NCI-H69 (cell line): ENCODE measurements at places on chromosomes 6 and 20.

- no peak for DNase-seq
Measured at GRCh38 chr6:98777762-98778161, 56.6 kb upstream of the POU3F2 start.

DNA sequence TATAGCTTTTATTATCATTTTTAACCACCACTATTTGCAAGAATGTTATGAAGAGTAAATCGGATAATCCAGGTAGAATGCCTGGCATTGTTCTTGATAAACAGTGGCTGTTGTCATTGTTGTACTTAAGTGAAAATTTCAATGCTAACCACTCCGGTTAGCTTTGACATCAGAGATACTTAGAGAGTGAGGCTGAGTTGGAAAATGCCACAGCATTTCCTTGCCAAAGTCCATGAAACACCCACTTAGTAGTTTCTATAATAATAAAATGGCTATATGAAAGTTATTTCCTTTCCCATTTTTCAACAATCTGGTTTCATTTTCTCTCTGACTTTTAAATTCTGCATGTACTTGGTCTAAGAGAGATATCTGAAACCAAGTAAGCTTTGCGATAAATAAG, 132.0 kb downstream of the CDK19 start:
- DNase-seq = no peak

GRCh38 chr20:46550461-46550860, at the start of gene OCSTAMP:
TSS of gene OCSTAMP (minus strand) at chr20:46550654. CDS start at chr20:46550560, 94 bp downstream.
- DNase-seq = no peak

GRCh38 chr6:56795466-56796195, 152.9 kb upstream of the DST start:
- DNase-seq = peak; percentile 56

DNA sequence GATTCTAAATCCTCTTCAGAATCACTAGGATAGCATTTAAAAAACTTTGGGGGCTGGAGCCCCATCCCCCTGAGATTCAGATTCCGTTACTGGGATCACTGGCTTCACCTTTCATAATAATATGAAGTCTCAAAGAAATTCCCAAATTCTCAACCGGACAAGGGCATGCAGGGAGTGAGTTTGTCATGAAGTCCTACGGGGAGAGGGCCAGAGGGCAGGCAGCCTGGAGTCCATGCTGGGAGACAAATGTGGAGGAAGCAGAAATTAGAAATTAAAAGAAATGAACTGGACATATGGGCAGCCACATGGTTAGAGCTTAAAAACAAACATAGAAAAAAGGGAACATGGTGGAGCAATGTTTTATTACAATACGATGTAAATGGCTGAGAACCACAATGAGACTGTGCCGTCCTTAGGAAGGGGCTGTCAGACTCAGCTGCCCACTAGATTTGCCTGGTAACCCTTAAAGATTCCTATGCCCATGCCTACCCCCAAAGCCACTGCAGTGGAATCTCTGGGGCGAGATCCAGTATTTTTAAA, 142.6 kb downstream of the CEBPB start:
- no peak for DNase-seq

- no peak for DNase-seq
Measured at GRCh38 chr20:23570178-23570760, 2.0 kb upstream of the CST9L start.

DNA sequence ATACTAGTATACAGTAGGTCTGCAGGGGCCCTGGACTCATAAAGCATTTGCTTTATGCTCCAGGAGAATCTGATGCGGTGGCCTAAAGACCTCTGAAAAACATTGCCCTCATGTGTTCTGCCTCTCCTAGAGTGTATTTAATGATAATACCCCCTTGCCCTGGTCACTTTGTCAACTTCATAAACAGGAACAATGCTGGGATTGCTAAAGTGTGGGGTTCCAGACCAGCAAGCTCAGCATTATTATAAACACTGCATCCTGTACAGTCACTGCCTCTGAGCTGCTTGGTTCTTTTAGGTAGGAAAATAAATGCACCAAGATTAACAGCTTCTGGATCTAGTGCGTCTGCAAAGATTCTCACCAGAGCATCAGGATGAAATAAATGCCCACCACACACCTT, 12.2 kb downstream of the TREM1 start:
- no peak for DNase-seq

DNA sequence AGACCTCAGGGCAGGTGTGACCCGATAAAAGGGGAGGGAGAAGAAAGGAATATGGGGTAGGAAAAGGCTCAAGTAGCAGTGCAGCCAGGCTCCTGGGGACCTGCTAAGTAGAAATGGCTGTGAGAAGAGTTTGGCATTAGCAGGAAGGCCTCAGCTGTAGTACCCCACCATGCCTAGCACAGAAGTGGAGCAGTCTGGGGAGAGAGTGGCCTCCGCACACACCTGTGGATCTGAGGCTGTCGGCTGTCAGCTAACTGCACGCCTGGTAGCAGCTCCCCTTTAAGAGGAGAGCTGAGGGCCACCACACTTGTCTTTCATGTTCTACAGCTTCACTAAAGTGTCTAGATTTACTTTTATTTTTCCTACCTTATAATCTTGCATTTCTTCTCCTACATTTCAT, 24.6 kb downstream of the PDE7B start:
- no peak for DNase-seq

- DNase-seq = no peak
Measured at GRCh38 chr6:50939931-50940330, 121.3 kb downstream of the TFAP2B start.

DNA sequence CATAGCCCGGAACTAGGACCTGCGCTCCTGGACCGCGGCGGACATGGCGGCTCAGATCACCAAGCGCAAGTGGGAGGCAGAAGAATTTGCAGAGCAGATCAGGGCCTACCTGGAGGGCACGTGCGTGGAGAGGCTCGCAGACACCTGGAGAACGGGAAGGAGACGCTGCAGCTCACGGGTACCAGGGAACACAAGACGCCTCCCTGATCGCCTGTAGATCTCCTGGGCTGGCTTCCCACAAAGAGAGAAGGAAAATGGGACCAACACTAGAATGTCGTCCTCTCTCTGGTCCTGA, 15.1 kb upstream of the HLA-A start:
- DNase-seq = no peak

DNA sequence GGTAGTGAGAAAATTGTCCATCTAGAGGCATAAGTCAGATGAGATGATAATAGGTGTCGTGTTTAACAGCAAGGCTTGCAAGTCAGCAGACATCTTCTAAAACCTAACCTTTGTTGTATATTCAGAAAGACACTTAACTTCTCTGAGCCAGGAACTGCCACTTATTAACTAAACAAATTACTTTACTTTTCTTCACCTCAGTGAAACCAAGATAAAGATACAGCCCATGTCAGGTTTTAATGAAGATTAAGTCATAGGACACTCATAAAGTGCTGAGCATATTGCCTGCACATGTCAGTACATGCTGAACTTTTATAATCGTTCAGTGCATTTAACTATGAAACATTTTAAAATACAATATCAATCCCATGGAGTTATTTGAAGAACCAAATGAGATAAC, 286.8 kb downstream of the NKAIN2 start:
- DNase-seq = peak; percentile 70

DNA sequence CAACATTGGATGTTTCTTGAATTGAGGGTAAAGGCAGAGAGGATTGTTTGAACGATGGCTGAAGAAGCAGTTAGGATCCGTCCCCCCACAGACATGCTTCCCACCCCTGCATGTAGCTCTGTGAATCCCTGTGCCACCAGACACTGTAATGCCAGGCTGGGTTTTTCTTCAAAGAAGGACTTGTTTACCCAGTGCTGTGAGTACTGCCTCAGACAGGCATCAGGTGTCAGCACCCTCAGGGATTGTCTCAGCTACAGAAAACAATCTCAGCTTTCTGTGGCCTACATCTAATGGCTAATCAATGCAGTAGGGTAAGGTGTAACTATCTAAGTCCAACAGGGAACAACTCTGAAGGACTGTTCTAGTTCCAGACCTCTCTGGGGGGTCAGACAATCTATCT, 853.0 kb upstream of the EPHA7 start:
- peak; percentile 93 for DNase-seq

GRCh38 chr6:51352506-51353029, 533.9 kb downstream of the TFAP2B start:
- DNase-seq = peak; percentile 14

GRCh38 chr20:51529758-51530157, 12.8 kb downstream of the NFATC2 start:
- no peak for DNase-seq

DNA sequence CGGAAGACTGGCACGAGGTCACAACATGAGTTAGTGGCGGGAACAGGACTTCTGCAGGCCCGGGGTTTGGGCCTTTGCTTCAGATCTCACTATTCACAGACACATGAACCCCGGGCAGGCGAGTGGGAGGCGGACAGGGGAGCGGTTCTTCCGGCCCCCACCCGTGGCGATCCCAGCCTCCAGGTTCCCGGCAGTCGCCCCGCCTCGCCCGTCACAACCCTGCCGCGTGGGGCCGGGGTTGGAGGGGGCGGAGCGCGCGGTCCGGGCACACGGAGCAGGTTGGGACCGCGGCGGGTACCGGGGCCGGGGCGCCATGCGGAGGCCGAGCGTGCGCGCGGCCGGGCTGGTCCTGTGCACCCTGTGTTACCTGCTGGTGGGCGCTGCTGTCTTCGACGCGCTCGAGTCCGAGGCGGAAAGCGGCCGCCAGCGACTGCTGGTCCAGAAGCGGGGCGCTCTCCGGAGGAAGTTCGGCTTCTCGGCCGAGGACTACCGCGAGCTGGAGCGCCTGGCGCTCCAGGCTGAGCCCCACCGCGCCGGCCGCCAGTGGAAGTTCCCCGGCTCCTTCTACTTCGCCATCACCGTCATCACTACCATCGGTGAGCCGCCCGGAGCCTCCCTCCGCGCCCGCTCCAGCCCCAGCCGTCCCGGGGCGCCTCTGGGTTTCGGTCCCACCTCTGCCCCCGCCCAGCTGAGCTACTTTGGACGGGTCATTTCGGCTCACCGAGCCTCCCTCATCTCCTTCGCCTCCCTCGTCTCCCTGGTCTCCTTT, at the start of gene KCNK15:
KCNK15 (plus strand) TSS at position 268 of the 769 bp plus-strand sequence; CDS start at position 314, 46 bp downstream.
- peak; percentile 60 for DNase-seq

GRCh38 chr20:24773751-24774201, 175.3 kb upstream of the CST7 start:
- peak; percentile 12 for DNase-seq

- DNase-seq = no peak
Measured at GRCh38 chr6:4849226-4850022, 73.2 kb downstream of the CDYL start.

DNA sequence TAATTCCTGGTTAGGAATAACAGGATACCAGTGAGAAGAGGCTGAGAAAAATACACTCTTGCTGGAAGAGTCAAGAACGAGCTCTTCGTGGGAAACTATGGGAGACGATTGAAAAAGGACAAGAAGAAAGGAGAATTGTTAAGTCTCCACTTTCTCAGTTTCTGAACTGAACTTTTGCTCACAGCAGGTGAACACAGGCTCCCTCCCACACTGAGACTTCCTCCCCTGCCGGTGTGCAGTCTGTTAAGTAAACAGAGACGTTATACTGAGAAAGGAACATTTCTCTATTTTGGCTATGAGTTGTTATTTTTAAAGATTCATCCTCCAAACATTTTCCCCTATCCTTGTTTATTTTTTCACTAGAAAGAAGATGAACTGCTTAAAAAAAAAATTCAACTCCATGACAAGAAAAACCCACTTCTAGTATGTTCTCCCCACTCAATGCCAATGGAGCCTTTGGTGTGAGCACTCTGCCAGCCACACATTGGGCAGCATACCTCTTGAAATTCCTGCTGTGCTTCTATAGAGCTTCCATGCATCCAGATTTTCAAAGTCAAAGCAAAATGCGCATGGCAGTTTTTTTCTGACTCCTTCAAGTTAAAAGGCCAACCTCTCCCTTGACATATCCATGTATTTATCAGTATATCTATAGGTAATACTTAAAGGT, 250.5 kb downstream of the ESR1 start:
- DNase-seq = no peak

GRCh38 chr6:42454428-42454791, 2.7 kb upstream of the TRERF1 start:
- DNase-seq = peak; percentile 66

DNA sequence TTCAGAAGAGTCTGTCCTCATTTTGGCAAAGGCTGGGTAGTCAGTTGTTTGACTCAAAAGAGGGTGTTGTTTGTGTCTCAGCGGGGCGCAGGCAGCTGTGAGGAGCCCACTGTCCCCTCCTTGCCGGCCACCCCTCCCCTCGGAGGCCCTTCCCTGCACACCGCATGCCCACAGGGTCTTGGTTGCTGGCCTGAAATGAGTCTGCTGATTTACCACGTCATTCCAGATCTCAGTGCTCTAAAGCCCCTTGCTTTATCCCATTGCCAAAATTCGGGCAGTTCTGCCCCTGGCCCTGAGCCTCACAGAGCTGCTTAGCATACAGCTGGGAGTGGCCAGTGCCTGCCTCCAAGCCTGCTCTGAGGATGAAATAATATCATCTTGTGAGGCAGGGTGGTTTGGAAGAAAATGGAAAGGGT, 220.7 kb downstream of the UST start:
- DNase-seq = peak; percentile 53

DNA sequence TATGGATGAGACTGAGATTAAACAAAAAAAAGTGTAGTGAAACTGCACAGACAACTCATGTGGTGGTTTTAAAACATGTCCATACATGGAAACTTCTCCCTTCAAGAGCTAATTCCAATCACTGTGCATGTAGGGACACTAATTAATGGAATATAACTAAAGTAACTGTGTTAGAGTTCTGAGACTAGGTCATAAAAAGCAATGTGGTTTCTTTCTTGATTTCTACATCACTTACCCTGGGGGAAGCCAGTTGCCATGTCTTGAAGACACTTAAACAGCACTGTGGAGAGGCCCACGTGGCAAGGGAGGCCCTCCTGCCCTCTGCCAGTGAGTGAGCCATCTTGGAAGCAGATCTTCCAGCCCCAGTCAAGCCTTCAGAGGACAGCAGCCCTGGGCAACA, 118.2 kb upstream of the DST start:
- DNase-seq = peak; percentile 40

GRCh38 chr6:42383421-42384205, 68.1 kb downstream of the TRERF1 start:
- no peak for DNase-seq

DNA sequence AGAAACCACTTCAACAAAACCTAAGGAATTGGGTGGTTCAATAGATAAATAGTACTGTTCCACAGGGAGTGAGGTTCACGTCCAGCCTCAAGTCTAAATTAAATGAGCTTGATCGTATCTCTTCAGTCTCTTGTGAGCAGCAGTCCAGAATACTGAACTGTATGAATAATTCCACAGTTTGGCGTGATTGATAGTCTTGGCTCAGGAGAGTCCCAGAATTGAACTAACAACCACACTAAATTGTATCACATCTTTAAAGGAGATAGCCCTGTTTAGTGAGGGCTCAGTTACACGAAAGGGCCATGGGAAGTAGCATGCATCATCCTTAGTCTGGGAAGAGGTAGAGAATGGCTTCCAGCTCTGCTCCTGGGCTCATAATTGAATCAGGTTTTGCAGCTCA, 224.6 kb downstream of the PACRG start:
- DNase-seq = no peak
